Naive thymus-derived CD4-positive, alpha-beta T cell (primary cell): ENCODE measurements at places on chromosomes 4 and X. TPM values are rescaled to one million over a fixed set of nuclear protein-coding genes. Genes with fewer than 3 reads are reported as not detected.

SPON2 gene
- 6.5 TPM for total RNA-seq

DNA sequence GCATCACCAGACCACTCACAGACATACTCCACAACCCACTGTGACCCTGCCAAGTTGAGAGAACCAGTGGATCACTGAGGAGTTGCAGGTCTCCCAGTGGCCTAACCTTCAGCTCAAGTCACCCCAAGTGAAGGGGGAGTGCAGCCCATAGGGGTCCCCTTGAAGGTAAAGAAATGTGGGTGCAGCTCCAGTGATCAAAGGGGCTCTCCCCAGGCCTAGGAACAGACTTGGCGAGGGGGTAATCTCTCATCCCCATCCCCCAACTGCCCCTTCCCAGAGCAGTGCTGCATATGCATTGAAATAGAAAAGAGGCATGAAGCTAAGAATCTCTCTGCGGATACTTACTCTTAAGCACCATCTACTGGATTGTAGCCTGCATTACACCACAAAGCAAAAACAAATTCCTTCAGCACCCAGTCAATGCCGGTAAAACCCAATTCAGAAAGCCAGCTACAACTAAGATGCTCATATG is 27.0 kb downstream of the MAGEE1 start:
- DNase-seq, result peak; percentile 3
- H3K27ac ChIP-seq, result no peak overlapping the region

- H3K4me1 ChIP-seq, result no peaks in the 10 kb centered on the region
- no peaks in the 10 kb centered on the region for H3K36me3 ChIP-seq
- no peaks in the 10 kb centered on the region for H3K27me3 ChIP-seq
- DNase-seq, result no peak
- no peak overlapping the region for H3K27ac ChIP-seq
These were observed 45.9 kb downstream of the WDFY3 start for GRCh38 chr4:84920617-84921016.

CDS1 gene
- total RNA-seq, result 0.70 TPM

GRCh38 chrX:41137589-41137988 is 52.3 kb downstream of the USP9X start:
- no peaks in the 10 kb centered on the region for H3K27me3 ChIP-seq
- no peak overlapping the region for H3K4me3 ChIP-seq
- DNase-seq, result no peak
- H3K4me1 ChIP-seq, result no peaks in the 10 kb centered on the region
- peaks cover 47% of the 10 kb centered on the region for H3K36me3 ChIP-seq
- no peak overlapping the region for H3K27ac ChIP-seq

DNA sequence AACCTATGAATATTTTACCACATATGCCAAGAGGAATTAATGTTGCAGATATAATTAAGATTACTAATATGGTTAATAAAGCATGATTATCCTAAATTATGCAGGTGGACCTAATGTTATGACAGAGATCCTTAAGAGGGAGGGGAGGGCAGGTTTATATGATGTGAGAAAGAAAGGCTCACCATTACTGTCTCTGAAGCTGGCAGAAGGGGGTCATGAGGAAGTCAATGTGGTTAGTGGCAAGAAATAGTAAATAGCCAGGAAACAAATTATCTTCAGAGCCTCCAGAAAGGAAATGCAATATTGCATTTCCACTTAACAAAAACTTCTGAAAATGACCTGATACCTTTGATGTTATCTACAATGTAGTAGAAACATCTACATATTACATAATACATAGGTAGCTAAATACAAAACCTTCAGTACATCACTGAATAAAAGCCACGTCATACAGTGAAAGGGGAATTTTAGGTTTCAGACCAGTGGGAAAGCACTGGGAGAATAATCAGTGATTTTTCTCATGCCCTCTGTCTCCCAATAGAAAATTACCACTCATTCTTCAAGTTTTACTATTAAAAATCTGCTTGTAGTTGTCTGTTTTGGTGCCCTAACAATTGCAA is 609.2 kb downstream of the SPOCK3 start:
- no peak overlapping the region for H3K27ac ChIP-seq
- H3K4me3 ChIP-seq, result no peak overlapping the region
- H3K27me3 ChIP-seq, result no peaks in the 10 kb centered on the region
- no peak for DNase-seq
- H3K4me1 ChIP-seq, result no peaks in the 10 kb centered on the region

DNA sequence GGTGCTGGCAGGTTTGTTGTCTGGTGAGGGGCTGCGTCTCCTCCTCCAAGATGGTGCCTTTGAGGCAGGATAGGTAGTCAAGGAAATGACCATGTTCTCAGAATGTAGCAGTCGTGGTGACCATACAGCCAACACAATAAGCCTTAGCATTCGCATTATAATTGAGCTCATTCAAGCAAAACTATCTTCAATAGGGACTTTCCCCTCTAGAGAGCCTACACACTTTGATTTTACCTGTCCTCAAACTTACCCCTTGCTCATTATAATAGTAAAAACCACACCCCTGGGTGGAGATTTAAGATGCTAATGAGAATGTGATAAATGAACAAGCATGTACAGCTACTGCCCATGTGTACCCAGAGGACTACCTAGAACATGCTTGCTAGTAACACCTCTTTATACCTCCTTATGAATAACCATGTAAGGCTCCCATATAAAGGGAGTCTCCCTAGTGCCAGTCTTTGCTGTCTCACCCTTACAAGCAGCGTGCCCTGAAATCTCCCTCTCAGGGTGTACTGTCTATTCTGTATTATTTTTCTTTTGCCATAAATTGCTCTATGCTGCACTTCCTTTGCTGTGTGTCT is 48.2 kb downstream of the FGFBP1 start:
- no peaks in the 10 kb centered on the region for H3K27me3 ChIP-seq
- no peak for DNase-seq
- no peak overlapping the region for H3K27ac ChIP-seq

GRCh38 chr4:112348488-112349158 is 51.5 kb downstream of the ALPK1 start:
- no peak overlapping the region for H3K4me3 ChIP-seq
- H3K36me3 ChIP-seq, result no peaks in the 10 kb centered on the region
- H3K27me3 ChIP-seq, result no peaks in the 10 kb centered on the region
- no peak for DNase-seq
- H3K27ac ChIP-seq, result no peak overlapping the region

DNA sequence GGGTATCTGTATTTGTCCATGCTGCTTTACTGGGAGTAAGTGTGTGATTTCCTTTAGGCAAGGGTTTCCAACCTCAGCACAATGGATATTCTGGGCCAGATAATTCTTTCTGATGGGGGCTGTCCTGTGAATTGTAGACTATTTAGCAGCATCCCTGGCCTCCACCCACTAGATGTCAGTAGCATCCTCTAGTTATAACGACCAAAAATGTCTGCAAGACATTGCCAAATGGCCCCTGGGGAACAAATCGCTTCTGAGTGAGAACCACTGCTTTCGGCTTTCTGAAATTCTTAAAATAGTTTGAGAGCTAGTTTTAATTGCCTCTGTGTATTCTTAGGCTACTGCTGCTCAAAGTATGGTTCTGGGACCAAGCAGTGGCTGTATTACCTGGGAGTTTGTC is 81.2 kb upstream of the GPM6B start:
- no peaks in the 10 kb centered on the region for H3K4me1 ChIP-seq
- H3K27me3 ChIP-seq, result no peaks in the 10 kb centered on the region
- no peak overlapping the region for H3K27ac ChIP-seq
- no peak for DNase-seq
- no peaks in the 10 kb centered on the region for H3K36me3 ChIP-seq
- H3K4me3 ChIP-seq, result no peak overlapping the region

DNA sequence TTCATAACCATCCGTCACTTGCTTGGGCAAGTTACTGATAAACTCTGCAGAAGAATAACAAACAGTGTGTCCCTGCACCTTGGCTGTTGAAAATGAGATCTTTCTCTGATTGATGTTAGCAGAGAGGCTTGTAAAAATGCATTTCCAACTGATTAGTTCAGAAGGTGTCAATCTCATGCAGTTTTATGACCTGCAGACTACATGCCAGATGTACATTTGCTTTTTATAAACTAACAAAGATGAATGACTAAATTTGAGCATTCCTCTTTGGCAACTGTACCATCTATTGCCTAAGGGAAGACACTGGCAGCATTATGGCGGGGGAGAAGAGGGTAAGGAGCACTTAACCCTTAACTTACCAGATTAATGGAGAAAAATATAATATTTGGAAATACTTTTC is 192.8 kb downstream of the DCTD start:
- H3K36me3 ChIP-seq, result no peaks in the 10 kb centered on the region
- DNase-seq, result no peak
- no peak overlapping the region for H3K4me3 ChIP-seq
- H3K4me1 ChIP-seq, result no peaks in the 10 kb centered on the region
- no peaks in the 10 kb centered on the region for H3K27me3 ChIP-seq

NXF2B gene
- total RNA-seq, result not detected

DNA sequence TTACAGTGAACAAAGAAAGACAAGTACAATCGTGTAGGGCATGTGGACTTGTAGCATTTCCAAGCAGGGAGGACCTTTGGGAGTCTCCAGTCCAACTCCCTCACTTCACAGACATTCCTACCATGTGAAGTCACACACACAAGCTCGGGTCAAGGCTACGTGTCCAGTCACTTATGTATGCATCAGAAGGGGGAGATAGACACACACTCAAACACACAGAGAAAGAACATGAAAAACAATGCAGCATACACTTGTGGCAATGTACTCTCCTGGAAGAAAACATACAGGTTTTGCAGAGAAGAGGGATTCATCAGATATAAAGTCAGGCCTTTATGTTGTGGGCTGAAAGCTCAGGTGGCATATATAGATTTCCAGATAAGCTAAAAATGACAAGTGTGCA is 136.1 kb upstream of the MID1 start:
- H3K4me1 ChIP-seq, result no peaks in the 10 kb centered on the region
- H3K4me3 ChIP-seq, result no peak overlapping the region

DNA sequence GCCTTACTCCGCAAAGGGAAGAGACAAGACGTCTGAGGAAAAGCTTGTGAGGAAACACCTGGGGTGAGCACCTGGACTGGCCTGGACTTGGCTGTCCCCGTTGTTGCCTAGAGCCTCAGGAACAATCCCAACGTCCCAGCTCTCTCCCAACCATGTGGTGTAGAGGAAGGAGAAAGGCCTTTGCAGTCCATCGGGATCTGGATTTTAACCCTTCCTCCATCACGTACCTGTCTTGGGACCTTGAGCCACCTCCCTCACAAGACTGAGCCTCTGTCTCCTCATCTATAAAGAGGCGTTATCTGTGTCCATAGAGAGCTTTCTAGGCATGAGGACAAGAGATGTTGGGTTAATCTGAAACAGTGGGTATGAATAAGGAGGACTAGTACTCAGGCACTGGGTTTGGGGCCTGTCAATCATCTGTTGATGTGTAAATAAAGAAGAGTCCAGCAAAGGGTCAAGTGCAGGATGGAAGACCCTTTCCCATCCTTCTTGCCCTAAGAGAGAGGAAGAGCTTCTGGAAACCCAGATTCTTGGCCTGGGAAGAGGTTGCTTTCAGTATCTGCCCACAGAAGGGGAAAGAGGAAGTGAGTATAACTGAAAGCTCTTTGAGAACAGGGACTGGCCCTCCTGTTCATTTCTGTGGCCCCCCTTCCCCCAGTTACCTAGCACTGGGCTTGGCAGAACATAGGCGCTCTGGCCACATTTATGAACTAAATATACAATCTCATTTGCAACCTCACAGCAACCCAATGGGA is 137.1 kb downstream of the PJA1 start:
- no peak overlapping the region for H3K27ac ChIP-seq
- no peaks in the 10 kb centered on the region for H3K36me3 ChIP-seq
- no peak for DNase-seq
- no peaks in the 10 kb centered on the region for H3K4me1 ChIP-seq

IKBKG gene
- total RNA-seq, result 42.8 TPM

GRCh38 chr4:31467781-31468180 is 747.6 kb downstream of the PCDH7 start:
- no peaks in the 10 kb centered on the region for H3K36me3 ChIP-seq
- no peaks in the 10 kb centered on the region for H3K4me1 ChIP-seq
- DNase-seq, result no peak
- H3K27me3 ChIP-seq, result no peaks in the 10 kb centered on the region

SLC6A14 gene
- not detected for total RNA-seq

GRCh38 chr4:82555276-82555675 is 6.5 kb downstream of the TMEM150C start:
- no peaks in the 10 kb centered on the region for H3K36me3 ChIP-seq
- no peak overlapping the region for H3K4me3 ChIP-seq
- no peak overlapping the region for H3K27ac ChIP-seq
- DNase-seq, result no peak
- H3K4me1 ChIP-seq, result no peaks in the 10 kb centered on the region

TAF7L gene
- not detected for total RNA-seq

ATP1B4 gene
- total RNA-seq, result not detected

GRCh38 chrX:2781698-2782097 is 29.9 kb downstream of the XG start:
- no peak for DNase-seq
- no peaks in the 10 kb centered on the region for H3K36me3 ChIP-seq
- H3K4me1 ChIP-seq, result no peaks in the 10 kb centered on the region
- H3K27ac ChIP-seq, result no peak overlapping the region
- no peaks in the 10 kb centered on the region for H3K27me3 ChIP-seq
- no peak overlapping the region for H3K4me3 ChIP-seq

GRCh38 chr4:43567644-43568043 is 675.1 kb downstream of the GRXCR1 start:
- DNase-seq, result no peak
- no peak overlapping the region for H3K4me3 ChIP-seq
- no peaks in the 10 kb centered on the region for H3K27me3 ChIP-seq
- no peak overlapping the region for H3K27ac ChIP-seq

GRCh38 chr4:31294655-31295480 is 574.7 kb downstream of the PCDH7 start:
- H3K4me3 ChIP-seq, result no peak overlapping the region
- no peaks in the 10 kb centered on the region for H3K27me3 ChIP-seq
- H3K4me1 ChIP-seq, result no peaks in the 10 kb centered on the region
- DNase-seq, result no peak
- no peaks in the 10 kb centered on the region for H3K36me3 ChIP-seq
- no peak overlapping the region for H3K27ac ChIP-seq

DNA sequence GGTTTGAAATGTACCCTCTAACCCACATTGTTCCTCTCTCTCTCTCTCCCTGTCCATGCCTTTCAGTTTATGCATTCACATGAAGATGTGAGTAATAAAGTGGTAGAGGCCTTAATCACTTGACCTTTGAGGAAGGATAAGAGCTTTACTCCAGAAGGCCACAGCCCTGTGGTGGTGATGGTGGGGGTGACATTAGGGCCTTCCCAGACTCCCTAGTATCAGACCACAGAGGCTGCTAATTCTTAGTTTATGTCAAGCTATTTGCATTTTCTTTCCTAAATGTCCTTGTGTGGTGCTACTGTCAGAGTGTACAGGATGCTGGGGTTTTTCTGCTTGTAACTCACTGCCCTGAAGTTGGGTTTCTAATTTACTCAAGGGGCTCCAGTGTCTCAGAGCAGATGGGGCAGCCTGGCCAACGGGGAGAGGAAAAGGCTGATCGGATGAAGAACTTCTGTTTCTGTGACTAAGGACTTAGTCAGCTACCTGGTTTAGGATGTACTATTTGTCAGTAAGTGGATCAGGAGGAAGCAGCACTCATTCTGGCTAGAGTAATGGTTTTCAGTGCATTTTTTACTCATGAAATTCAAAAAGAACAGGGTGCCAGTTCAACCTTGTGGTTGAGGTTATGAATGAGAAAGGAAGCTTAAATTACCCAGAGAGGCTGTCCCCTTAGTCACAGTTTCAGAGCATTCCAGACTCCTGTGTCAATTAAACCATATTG is 509.6 kb upstream of the DIPK2B start:
- no peaks in the 10 kb centered on the region for H3K36me3 ChIP-seq
- H3K27me3 ChIP-seq, result no peaks in the 10 kb centered on the region
- no peak overlapping the region for H3K4me3 ChIP-seq
